ENCODE measurements at places on chromosomes 3 and 15. TPM values are rescaled to one million over a fixed set of nuclear protein-coding genes. Genes with fewer than 3 reads are reported as not detected.

DNA sequence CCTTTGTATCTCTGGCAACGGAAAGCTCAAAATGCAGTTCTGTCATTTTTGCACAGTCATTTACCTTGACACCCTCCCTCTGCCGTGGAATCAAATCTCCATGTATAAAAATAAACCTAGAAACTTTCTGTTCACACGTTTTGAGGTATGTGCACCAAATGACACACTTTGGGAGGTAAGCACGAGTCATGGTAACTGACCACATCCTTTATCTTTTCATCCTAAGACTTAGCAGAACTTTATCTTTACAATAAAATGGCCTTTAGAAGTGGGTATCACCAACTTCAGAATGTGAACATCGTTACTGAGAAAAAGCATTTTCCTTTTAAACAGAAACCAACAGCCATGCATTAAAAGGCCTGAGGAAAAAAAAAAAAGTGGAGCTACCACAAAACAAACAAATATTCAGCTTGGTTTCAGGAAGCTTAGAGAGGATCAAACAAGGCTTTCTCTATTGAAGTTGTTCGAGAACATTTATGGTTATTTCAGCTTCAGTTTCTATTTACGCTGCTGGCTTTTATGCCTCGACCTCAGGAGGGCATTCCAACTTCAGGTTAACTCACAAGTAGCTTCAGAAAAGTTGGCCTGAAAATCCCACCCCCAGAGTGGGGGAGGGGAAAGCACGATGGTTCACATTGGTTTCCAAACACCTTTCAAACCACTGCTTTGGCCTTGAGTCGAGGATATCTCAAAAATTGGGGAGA lies 171.1 kb upstream of the ICE2 start:
- DNase-seq = no peak

Gene HDC
- polyA plus RNA-seq = not detected

DNA sequence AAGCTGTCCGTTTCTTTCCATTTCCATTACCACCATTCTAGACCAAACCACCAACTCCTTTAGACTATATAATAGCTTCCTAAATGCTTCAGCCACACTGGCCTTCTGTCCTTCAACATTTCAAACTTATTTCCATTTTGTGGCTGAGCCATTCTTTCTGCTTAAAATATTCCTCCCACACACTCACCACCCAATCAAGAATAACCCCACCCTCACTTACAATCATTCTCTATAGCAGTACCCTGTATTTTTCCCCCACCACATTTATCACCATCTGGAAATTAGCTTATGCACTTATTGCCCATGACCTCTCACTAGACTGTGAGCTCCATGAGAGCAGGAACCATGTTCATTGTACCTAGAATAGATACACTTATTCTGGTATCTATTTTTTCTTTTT lies 6.6 kb downstream of the KATNBL1 start:
- no peak for DNase-seq

DNA sequence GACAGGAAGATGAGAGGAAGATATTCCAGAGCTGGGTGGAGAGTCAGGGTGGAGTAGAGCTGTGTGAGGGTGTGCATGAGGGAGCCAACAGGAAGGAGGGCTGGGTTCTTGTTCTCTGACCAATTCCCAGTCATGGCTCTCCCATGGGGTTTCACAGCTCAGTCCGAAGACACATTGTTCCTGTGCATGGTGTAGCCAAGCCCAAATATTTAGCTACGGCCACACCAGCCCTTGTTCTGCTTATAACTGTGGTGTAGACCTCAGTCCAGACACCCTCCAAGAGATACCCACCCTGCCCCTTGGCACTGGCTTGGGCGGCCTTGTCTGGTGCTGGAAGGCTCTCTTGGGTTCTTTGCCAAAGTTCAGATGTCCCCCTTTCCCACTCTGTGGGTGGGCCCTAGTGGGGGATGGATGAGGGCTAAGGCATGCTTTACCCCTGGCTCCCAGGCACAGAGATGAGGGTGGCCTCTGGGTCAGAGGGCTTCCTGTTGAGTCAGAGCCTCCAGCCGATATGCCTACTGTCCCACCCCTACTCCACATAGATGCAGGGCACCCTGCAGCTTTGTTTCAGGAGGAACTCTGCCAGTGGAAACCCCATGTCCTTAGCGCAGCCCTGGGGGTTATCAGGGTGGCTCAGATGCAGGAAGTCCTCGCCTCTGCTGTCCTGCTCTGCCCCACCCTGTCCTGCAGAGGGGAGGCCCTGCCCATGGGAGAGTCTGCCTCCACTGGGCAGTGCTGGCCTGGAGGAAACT lies 271.2 kb upstream of the CTDSPL start:
- no peak for DNase-seq

GRCh38 chr15:73854265-73854664 lies 19.1 kb upstream of the TBC1D21 start:
- DNase-seq = no peak
